ENCODE measurements at places on chromosomes 1 and 21.

- DNase-seq, result no peak
Observed at GRCh38 chr1:23792151-23792945, 1.4 kb downstream of the LYPLA2 start.

- no peak for DNase-seq
Observed at GRCh38 chr1:21206117-21206516, 29.4 kb upstream of the EIF4G3 start.

DNA sequence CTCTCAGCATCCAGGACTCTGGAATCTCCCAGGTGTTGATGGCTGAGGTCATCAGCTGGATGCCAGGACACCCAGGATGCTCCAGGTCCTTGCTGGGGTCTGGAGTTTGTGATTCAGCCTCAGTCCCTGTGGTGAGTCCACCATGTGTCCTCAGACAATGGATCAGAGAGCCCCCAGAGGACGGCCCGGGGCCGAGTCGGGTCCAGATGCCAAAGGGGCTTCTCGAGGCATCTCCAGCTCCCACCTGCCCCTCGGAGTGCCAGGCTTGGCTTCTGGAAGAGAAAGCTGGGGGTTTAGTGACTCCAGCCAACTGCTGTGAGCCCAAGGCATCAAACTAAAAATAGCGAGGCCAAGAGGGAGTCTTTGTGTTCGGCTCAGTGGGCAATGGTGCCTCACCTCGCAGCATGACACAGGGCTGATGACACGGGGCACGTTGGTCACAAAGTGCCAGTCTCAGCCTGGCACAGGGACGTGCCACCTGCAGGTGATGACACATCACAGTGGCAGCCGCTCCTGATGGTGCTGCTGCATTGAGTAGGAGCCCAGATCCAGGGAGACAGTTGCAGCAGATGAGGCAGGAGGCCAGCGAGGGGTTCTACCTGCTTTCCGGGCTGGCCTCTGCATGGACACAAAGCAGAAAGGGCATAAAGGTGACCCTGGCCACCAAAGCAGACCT, 10.6 kb downstream of the PDE9A start:
- DNase-seq, result no peak

GRCh38 chr1:46581681-46582455, 22.2 kb downstream of the MKNK1 start:
- no peak for DNase-seq

DNA sequence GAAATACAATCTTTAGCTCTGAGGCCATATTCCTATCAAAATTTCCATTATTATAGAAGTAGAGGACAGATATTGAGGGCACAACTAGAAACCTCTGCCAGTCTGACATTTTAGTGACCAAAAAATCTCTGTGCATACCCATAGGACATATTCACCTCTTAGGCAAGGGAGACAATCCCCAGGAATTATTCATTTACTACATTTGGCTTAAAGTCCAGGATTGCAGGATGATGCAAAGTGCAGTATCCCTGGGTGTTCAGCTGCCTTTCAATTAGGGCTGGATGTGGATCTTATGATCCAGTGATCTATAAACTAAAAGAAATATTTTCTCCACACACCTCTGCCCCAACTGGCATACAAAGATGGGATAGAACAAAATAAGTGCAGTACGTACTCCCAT, 50.9 kb downstream of the PTGS2 start:
- DNase-seq, result no peak

GRCh38 chr1:116356067-116356466, 17.0 kb upstream of the ATP1A1 start:
- no peak for DNase-seq

- no peak for DNase-seq
Observed at GRCh38 chr1:78070210-78070609, 24.4 kb downstream of the GIPC2 start.

DNA sequence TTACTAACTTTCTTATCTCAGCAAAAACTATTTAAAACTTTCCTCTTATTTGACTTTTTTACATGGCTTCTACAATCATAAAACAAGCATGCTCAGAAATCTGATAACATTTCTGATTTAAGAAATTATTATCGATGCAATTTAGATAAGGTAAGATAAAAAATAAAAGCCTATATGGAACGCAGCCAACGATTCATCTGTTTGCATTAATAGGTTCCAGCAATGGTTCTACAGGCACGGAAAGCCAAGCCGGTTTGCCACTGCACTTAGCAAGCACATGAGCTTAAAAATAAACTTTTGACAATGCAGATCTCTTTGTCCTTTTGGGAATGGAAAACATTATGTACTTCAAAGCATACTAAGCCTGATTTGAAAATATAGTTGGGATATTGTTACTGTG, 77.5 kb upstream of the KCNK2 start:
- no peak for DNase-seq

DNA sequence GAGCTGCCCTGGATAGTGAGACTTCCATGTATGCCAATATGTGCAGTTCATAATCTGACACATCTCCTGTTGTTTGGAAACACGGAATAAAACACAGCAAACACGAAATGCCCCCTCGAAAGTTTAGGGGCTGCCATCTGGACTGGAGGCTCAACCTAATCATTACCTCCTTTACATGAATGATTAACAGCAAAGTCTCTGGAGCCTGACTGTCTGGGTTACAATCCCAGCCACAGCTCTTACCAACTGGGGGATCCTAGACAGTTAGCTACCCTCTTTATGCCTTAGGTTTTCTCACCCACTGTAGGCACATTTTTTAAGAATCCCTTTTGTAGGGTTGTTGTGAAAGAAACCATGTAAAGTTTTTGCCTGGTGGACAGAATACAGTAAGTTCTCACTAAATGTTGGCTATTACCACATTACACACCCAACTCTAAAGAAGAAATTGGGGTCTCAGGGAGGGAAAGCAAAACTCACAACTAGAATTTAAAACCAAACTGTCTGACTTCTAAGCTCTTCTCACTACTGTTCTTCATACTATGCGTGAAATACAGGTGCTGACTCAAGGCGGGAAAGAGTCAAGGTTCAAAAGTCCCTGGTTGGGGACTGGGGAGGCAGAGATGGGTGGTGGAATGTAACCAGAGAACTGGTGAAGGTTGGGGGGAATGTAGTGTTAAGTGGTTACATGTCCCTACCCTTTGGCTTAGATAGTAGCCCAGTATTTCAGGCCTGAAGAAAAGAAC, 24.2 kb downstream of the CYP4A22 start:
- DNase-seq, result no peak

DNA sequence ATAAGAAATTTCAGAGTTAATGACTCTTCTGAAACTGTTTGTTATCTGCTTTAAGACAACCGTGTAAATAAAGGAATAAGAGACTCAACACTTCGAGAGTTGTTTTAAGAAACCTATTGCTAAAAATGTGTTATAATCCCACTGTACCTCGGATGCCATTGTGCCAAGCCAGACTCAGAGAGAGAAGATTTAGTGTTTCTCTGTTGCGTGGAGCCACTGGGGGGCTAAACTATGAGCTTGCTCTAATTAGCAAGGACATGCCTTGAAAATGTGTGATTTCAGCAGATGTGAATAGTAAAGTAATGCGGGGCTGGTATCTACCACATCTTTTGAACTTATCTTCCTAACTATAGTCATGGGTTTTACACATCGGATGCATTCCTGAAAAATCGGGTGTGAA, 56.2 kb upstream of the TARBP1 start:
- DNase-seq, result no peak

- DNase-seq, result no peak
Observed at GRCh38 chr1:100930494-100930893, 34.6 kb downstream of the SLC30A7 start.

DNA sequence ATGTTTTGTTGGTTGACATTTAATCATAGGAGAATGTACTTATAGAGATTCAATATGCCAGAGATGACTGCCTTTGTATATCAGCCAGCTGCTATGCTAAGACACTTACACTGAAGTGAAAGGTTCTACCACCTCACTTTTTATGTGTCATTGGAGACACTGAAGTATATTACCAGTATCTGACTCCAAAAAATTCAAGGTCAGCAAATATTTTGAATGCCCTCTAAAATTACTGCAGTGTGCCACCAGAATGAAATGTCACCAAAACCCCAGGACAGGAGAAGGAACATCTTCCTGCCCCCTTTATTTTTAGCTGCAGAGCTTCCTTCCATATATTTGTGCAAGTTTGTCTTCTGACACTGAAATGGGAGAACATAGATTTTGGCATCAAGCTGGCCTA, 141.5 kb downstream of the LRRC40 start:
- no peak for DNase-seq

- no peak for DNase-seq
Observed at GRCh38 chr1:56901716-56902115, 47.1 kb downstream of the C8A start.

- no peak for DNase-seq
Observed at GRCh38 chr1:172211221-172211620, 209.3 kb upstream of the C1orf105 start.

GRCh38 chr1:1060281-1061000, 13.7 kb downstream of the RNF223 start:
- DNase-seq, result no peak

DNA sequence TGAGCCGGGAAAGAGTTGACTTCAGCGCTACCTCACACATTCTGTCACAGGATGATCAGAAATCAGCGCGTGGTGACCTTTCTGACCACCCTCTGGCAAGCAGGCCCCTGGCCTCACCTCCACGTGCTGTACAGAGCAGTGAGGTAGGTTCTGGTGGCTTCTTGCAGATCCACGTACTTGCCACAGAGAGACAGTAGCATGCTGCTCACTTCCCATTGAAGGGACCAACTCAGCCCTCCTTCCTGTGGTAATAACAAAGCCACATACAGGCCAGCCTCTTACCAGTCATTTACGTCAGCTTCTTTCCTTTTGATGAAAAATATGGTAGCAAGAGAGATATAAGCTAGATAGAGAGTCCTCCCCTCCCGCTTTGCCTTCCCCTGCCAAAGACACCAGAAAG, 200.7 kb downstream of the CHRM3 start:
- no peak for DNase-seq

- DNase-seq, result no peak
Observed at GRCh38 chr1:67833602-67833940, 304 bp upstream of the GNG12 start.

GRCh38 chr1:214404571-214405213, 123.7 kb downstream of the SMYD2 start:
- no peak for DNase-seq

- DNase-seq, result peak; percentile 60
Observed at GRCh38 chr1:32142446-32143301, 34.8 kb downstream of the KPNA6 start.
